ENCODE measurements at places on chromosomes 13 and 19.

- no peak for DNase-seq
Measured at GRCh38 chr13:110162866-110163658, 143.9 kb downstream of the COL4A1 start.

- DNase-seq: no peak
Measured at GRCh38 chr13:57409121-57409520, 222.4 kb upstream of the PCDH17 start.

DNA sequence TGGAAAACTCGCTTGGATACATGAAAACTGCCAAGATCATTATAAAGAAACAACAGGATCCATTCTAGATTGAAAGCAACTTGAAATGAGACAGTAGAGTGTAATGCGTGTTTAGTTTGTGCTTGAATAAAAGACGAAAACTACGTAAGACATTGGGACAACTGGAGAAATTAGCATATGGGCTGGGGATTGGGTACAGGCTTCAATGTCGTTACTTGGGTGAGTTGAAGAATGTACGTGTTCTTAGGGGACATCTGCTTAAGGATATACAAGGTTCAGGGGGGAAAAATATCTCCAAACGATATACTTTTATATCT is 471 bp upstream of the ERVK3-1 start:
- DNase-seq: no peak

DNA sequence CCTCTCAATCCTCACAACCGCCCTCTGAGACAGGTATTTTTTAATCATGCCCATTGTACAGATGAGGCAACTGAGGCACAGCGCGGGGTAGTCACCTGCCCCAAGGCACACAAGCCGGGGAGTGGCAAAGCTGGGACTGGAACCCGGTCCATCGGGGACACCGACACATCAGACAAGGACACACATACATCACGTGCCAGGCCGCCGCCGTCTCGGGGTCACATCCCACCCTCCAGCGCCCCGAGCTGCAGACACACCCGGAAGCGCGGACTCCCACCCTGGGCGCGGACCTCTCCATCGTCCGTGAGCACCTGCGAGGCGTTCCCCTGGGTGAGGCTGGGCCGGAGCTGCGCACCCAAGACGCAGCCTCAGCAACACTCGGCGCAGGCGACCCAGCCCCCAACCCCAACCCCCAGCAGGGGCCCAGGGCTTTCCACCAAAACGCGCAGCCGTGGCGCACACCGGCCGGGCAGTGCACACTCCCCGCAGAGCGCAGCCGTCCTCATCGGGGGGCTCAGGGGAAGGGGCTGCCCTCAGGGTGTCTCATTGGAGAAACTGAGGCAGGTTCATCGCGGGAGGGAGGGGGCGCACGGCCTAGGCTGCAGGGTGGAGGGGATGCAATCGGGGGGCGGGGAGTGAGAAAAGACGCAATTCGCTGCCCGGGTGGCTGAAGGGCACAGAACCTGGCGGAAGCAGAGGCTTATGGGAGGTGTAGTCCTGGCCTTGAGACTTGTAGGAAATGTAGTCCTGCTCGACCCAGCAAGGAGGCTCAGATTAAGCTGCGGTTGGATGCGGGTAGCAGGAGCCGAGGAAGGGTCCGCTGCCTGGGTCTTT is 1.9 kb upstream of the LMTK3 start:
- DNase-seq: peak; percentile 72

All from stomach (tissue), 19 donors.